ENCODE measurements at places on chromosomes 7 and 10. TPM values are rescaled to one million over a fixed set of nuclear protein-coding genes. Genes with fewer than 3 reads are reported as not detected.

OR13A1 gene
- not detected for total RNA-seq

TMEM229A gene
- total RNA-seq = not detected

SPDYE8 gene
- total RNA-seq = not detected

AKR1C4 gene
- not detected for total RNA-seq

MRLN gene
- not detected for total RNA-seq

PAX4 gene
- not detected for total RNA-seq

CCDC7 gene
- total RNA-seq = 21.3 TPM

GRCh38 chr7:116601426-116601825 lies 70.6 kb upstream of the MET start:
- no peak for DNase-seq

GRCh38 chr7:51592842-51593599 lies 276.4 kb upstream of the COBL start:
- DNase-seq = no peak

- DNase-seq = no peak
Measured at GRCh38 chr10:103600325-103600724, 106.8 kb downstream of the NEURL1 start.

- no peak for DNase-seq
Measured at GRCh38 chr7:15478401-15478800, 83.4 kb downstream of the AGMO start.

- DNase-seq = no peak
Measured at GRCh38 chr7:123993996-123994395, 38.9 kb downstream of the TMEM229A start.

DNA sequence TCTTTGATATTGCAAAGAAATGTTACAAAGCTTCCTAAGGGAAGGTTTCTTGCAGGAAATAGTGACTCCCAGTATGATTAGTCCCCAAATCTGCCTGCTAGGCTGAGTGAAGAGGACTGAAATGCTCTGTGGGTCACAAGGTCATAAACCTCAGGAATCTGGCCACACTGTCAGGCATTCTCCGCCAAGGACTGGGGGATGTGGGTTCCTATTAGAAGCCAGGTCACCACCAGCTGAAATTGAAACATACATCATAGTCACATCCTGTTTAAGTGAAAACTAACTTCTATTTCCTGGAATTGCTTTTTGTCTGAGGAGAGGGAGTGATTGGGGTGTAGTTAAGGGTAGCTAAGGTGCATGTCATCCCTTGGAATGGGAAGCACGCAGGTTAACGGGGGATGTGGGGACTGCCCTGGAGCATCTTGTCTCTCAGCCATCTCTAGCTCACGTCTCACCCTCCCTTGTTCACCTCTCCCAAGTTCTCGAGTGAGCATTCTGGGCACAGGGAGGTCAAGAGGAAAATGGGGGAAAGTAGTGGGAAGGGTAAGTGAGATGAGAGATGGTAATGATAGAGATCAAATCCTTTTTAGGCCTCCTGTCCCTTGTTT lies 12.0 kb upstream of the GSAP start:
- no peak for DNase-seq

GRCh38 chr10:116278846-116279245 lies 5.8 kb upstream of the GFRA1 start:
- no peak for DNase-seq

GRCh38 chr10:113604572-113604971 lies 51.7 kb downstream of the HABP2 start:
- DNase-seq = no peak

GRCh38 chr7:54701982-54702381 lies 57.0 kb downstream of the SEC61G start:
- DNase-seq = no peak

DNA sequence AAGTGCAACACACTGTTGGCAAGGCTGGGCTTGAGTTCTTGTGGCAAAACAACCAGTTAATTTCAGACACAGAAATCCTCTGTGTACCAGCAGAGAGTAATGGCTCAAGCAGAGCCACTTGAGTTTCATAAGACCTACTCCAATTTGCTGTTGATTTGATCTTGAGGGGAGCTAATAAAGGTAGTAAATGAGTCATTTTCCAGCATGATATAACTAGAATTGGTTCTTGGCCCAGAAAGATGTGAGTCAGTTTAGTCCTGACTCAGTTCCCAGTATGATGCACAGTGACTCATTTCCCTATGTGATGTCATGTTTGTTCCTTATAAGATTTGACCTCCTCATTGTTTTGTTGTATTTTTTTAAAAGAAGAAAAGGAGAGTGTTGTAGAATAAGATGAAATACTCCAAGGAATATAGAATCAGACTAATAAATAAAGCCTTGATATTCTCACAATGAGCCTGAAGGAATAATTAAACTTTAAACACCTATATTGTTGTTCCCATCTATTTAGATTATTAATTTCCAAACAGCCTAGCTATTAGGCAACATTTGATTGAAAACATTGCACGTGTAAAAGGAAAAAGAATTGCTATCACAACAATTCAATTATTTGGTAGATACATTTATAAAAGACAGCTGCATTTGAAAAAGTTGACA lies 186.2 kb downstream of the REEP3 start:
- no peak for DNase-seq

- DNase-seq = no peak
Measured at GRCh38 chr7:66110856-66111255, 3.8 kb upstream of the CRCP start.

GRCh38 chr7:128030654-128031611 lies at the start of gene LRRC4:
TSS of gene LRRC4 (minus strand) at chr7:128031437. CDS start at chr7:128030640, 797 bp downstream.
- no peak for DNase-seq

GRCh38 chr7:137579913-137580640 lies 236.5 kb upstream of the PTN start:
- DNase-seq = no peak

GRCh38 chr10:16919121-16919982 lies 102.1 kb upstream of the RSU1 start:
- no peak for DNase-seq

- DNase-seq = no peak
Measured at GRCh38 chr10:132245056-132245455, 58.3 kb downstream of the DPYSL4 start.

DNA sequence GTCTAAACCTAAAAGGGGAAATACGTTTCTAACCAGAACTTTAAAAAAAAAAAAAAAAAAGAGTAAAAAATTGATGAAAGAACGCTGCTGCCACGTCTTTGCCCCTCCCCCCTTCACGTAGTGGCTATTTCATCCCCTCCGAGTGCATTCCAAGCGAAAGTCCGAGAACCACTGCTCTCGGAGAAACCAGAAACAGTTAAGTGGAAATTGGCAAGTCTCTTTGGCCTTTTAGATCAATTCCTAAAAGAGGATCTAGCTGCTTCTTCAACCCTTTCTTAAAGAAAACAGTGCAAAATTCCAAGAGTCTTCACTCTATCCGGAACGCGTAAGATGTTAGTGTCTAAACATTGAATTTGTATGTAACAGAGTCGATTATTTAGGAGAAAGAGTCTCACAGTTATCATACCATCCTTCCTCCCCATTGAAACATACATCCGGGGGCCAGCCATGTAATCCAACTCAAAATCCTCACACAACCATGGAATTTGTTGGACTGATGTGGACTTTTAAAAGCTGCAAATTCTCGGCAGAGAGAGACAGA lies 1.1 kb downstream of the P4HA1 start:
- DNase-seq = peak; percentile 37

- DNase-seq = no peak
Measured at GRCh38 chr10:112811741-112812551, 138.1 kb upstream of the TCF7L2 start.

GRCh38 chr10:44874166-44874565 lies 37.0 kb upstream of the TMEM72 start:
- DNase-seq = no peak

- DNase-seq = no peak
Measured at GRCh38 chr7:46525876-46526275, 604.8 kb upstream of the IGFBP3 start.

DNA sequence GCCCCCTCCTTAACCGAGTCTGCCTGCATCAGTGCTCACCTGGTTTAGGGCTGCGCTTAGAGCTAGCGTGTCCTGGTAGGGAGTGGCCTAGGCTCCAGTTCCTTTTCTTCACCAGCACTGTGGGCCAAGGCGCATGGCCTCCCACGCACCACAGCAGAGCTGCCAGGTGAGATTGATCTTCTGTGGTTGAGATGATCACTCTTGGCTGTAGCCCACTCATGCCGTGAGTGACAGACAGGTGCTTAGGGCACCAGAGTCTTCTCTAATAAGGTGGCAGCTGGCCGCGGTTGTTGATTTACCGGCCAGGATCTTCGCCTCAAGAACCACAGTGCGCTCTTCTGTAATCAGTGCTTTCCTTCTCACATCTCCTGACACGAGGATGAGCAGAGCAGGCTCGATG lies 157.2 kb upstream of the INSYN2A start:
- DNase-seq = no peak

DNA sequence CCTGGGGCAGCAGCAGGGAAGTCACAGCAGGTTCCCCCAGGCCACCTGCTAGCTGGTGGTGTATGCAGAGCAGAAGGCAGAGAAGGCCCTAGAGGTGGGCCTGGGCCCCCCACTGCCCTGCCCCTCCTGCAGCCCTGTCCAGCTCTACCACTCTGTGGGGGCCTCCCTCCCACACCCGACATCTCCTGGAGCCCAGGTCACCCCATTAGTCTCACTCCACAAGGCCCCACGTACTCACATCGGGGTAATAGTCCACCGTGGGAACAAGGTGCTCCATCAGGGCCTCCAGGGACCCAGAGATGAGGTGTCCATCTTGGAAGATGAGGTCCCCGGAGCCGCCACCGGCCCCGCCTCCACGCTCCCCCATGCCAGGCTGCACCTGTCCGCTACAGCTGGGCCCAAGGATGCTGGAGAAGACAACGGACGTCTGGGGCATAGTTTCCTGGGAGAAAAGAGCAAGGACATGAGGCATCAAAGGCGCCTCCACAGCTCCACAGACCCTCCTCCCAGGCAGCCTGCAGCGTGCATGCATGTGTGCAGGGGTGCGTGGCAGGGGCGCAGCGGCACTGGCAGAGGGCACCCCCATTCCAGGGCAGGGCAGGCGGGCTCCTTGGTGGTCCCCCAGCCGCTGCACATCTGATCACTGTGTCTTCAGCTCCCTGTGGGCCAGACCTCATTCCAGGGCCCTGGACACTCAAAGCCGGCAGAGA lies 61.0 kb downstream of the RASGEF1A start:
- peak; percentile 5 for DNase-seq

DNA sequence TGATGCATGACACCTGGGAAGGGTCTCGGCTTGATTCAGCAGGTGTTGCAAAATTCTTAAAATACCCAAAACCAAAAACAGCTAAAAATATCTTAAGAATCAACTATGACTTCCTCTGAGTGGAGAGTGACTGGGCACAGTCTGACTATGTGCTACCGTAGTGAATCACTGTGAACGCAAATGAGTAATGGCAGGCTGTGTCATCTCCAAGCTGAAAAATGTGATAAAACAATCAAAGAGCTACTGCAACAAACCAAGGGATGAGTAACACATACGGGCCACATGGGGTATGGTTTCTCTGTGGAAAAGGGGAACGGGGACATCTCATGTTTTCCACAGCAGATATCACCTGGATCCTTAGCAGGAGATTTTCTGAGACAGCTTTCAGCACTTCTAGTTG lies 127.5 kb downstream of the ABCA13 start:
- DNase-seq = no peak

Data from omental fat pad (tissue), 4 donors.